ENCODE measurements at places on chromosomes 5 and 9.

DNA sequence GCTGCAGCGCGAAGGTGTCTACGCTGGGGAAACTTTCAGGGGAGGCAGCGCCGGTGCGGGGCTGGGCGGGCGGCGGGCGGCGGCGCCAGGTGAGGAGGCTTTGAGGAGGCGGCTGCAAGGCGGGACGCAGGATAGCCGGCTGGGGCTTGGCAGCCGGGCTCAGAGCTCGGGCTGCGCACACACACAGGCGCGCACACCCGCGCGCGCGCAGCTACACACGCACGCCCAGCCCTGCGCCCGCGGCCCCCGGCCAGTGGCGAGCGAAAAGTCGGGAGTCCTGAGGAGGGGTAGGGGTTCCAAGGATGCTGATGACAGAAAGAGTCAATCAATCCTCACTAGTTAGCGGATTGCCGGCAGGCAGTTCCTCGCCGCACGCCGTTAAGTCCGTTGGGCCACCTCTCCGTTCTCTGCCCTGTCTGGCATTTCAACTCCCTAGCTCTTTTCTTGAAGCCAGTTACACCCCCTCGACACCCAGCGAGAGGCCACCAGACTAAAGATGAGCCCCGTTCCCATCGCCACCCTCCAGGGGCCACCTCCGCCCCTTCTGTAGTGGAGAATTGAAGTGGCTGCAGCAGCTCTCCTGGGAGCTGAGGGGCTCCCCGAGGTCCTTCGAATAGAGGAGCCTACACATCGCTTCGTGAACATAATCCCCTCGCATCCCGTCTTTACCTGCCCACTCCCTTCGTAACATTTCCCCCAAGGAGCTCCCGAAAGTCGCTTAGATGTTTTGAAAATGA, 1640.3 kb upstream of the C9orf72 start:
- peak; percentile 18 for DNase-seq

- DNase-seq, result no peak
Observed at GRCh38 chr9:35659340-35659739, 1.2 kb downstream of the CCDC107 start.

GRCh38 chr5:65012301-65012892, 243.7 kb downstream of the CWC27 start:
- no peak for DNase-seq

- no peak for DNase-seq
Observed at GRCh38 chr5:98401656-98402055, 371.8 kb upstream of the RGMB start.

DNA sequence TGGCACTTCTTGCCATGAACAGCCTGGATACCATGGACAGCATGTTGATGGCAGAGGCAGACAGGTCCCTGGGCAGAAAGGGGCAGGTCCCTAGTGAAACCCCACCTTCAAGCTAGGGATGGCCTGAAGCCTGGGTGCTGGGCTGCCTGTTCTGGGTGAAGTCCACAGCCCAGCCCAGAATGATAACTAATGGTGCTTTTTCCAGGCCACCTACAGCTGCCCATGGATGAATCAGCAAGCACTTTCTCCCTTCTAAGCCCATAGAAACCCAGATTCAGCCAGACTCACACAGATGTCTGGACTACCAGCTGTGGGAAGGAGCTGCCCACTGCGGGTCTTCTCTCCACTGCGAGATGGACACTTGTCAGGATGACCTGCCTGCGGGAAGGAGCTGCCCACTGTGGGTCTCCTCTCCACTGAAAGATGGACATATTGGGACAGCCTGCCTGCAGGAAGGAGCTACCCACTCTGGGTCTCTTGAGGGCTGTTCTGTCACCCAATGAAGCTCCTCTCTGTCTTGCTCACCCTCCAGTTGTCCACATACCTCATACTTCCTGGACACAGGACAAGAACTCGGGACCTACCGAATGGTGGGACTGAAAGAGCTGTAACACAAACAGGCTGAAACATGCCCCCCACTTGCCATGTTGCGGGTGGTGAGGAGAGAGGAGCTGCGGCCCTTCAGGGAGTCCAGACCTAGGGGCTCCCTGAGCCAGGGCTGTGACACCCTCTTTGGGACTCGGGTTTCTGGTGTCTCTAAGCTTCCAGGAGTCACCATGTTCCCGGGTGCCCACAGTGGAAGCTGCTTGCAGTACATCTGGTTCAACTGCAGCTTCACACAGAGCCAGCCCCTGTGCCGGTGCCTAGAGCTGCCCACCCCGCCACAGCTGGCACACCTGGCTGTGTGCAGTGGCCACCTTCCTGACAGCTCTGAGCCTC, 60.7 kb upstream of the SYNPO start:
- DNase-seq, result no peak

DNA sequence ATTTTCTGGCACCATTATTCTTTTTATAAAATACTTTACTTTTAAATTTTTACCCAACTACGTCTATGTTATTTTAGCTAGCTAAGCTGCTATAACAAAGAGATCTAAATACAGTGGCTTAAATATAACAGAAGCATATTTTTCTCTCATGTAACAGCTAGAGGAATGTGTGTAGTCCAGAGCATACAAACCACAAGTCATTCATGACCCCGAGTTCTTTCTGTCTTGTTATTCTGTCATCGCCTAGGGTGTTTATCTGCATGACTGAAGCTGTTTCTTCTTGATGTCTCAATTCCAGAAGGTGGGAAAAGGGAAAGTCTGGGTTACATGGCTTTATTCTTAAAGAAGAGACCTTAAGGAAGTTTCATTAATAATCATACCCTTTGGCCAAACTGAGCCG, 136.9 kb upstream of the RFX3 start:
- DNase-seq, result no peak

DNA sequence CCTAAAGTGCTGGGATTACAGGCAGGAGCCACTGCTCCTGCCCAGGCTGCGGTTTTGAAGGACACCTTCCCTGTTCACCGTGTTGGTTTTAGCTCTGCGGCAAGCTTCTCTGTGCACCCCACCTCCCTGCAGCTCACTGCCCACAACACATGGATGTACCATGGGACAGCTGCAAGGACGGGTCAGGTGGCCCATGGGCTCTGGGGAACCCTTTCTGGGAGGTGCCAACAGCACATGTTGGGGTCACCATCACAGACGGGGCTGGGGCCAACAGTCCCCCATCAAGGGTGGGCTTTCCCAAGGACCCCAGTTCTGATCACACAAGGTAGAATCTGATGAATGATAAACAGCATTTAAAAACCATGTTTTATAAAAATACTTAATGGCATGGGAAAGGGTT, 7.5 kb downstream of the EXD3 start:
- no peak for DNase-seq

DNA sequence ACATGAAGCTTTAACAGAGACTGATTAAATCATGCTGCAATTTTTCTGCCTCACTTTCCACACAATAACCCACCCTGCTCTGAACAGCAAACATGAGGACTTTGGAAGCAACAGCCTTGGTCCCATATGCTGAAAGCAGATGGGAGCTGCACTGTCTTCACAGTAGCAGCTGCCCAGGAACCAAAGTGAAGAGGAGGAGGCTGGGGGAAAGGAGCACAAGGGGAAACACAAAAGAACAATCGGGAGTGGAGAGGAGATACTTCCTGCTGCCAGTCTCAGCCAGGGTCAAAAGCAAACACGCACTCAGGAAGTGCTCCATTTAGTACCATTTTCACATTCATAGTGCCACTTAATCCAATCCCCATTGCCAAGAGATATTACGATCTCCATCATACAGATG, 183.3 kb upstream of the PUM3 start:
- no peak for DNase-seq

DNA sequence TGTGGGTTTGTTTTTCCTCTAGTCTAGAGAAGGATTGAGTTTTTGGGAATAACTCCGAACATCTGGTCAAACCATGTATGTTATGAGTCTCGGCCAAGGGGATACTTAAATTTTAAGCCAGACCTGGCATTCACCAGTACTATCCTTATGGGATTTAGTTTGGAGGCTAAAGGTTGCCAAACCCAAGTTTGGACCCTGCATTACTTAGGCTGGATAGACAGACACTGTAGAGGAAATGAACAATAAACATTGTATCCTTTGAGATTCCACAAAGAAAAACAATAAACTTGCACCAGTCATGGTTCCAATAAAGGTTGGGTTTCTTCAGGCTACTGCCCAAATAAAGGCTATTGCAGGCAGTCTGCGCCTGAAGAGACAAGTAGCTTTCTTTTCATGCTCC, 296.7 kb upstream of the MEF2C start:
- DNase-seq, result no peak

DNA sequence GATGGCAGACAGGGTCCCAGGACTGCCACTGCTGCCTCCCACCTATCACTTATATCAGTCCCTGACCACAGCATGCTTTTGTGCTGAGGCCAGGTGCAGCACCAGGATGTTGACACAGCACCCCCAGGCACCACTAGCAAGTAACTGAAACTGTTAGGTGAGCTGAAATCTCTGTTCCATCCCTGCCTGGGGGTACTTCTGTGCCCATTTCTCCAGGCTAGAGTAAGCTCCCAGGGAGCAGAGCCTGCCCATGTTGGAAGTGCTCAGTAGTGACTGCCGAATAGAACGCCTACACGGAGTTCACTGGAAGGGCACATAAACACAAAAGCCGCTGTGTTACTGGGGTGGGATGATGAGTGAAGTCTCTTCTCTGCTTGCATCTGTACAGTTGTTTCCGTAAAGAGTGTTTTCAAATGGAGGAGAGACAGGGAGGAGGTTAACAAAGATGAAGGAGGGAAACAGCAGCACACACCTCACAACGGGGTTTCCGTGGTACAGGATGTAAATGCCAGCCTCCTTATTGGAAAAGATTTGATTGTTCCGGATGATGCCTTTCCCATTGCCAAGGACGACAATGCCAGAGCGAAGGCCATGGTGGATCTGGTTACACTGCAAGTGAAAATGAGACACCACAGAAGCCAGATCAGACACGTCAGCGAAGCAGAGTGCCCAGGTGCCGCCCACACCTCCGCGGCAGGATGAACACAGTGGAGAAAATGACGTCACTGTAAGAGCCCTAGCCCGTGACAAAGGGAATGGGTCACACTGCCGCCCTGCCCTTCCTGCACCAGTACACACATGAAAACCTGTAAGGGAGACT, 43.1 kb downstream of the POLR1E start:
- DNase-seq, result peak; percentile 81

GRCh38 chr9:104075801-104076753, 18.0 kb upstream of the SMC2 start:
- DNase-seq, result no peak

DNA sequence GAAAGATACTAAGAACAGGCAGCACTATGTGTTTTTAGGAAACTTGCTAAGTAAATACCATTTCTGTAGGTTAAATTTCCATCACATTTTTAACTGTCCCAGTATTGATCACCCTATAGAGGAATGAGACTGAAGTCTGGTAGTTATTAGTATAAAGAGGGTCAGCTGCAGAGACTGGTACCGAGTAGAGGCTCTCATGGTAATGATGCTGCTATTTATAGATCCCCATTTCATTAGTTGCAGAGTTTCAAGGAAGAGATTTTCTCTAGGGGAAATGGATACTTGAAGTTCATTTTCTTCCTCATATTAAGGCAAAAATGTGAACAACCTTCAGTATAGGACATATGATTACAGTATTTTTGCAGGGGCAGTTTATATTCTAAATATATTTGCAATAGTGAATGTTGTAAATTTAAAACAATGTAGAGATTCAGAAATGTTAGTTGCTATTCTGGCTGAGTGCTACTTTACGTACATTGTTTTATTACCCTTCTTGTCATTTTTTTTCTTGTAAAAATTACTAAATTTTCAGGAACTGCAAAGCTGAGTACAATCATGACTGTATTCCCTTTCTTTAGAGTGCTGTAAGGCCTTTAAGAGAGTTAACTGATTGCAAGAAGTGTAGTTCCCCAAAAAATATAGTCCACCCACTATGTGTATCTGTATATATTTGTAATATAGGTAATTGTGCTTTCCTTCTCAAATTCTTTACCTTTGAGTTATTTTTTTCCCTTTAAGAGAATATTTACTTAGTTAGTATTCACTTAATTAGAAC, 14.7 kb downstream of the PBX3 start:
- DNase-seq, result no peak

GRCh38 chr5:16666883-16667398, 50.1 kb upstream of the RETREG1 start:
- no peak for DNase-seq

GRCh38 chr5:175466700-175467318, 11.6 kb upstream of the SFXN1 start:
- DNase-seq, result no peak
